Fibroblast of skin of right quadriceps (primary cell): ENCODE measurements at places on chromosomes 16 and 17.

GRCh38 chr17:74427048-74427762 lies 4.7 kb upstream of the GPRC5C start:
- no peak for DNase-seq

DNA sequence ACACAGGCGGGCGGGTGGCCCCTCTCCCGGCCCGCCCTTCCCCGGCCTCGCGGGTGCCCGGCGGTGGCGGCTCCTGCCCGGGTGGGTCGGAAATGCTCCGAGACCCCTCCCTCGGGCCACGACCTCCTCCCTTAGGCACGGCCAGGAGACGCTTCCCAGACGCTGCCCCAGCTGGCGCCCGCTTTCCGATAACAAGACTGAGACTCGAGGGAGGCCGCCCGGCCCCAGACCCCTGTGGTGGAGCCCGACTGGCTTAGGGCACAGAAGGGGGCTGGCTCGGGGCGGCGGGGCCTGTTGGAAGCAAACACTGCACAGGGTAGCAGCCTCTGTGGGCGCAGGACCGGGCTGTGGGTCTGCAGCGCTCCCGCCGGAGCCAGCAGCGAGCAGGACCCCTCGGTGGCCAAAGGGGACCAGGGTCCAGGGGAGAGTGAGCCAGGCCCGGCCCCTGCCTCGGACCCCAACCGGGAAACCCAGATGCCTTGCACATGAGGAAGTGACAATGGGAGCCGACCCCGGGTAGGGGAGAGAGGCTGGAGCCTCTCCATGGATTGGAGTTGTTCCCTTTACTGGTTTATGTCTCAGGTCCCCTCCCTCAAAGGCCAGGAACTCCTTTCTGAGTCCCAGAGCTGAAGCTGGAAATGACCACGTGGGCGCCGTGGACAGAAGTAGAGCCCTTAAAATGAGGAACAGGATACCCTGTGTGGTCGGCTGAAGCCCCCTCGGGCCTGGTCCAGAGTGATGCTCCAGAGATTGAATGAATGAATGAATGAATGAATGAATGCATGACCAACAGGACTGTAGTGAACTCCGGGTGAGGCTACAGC lies 19.8 kb upstream of the ADCY7 start:
- DNase-seq, result no peak

DNA sequence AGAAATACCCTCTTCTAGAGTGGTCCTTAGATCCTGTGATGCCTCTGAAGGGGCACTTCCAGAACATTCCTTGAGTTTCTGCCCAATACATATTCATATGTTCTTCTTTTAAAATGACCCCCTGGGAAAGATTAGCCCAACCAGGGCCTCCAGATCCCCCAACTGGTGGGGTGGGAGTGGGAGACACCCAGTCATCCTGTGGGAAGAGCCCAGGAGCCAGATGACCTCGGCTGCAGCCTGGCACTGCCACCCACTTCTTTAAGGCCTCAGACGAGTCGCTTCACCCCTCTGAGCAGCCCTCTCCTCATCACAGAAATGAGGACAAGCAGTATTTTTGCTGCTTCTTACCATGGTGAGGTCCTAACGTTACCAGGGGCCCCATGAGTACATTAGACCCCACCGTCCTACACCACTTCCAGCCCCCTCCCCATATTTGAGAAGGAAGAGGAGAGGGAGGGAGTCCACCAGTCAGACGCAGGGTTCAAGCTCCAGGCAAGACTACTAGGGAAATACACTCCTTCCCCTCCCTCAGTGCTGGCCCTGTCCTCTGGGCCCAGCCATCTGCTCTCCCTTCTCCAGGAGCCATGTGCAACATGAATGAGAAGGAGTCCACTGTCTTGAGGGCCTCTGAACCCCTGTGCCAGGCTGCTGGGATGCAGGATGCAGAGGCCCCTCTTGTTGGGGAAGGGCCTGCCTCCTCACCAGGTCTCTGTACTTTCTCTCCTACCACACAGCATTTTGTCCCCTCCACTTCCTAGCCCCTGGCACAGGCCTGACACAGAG lies 11.8 kb downstream of the MPO start:
- no peak for DNase-seq

GRCh38 chr16:10494343-10495030 lies 85.9 kb downstream of the EMP2 start:
- no peak for DNase-seq

- no peak for DNase-seq
Observed at GRCh38 chr16:56888806-56889205, 23.8 kb downstream of the SLC12A3 start.

GRCh38 chr17:73625006-73625405 lies 19.2 kb downstream of the SDK2 start:
- DNase-seq, result no peak

DNA sequence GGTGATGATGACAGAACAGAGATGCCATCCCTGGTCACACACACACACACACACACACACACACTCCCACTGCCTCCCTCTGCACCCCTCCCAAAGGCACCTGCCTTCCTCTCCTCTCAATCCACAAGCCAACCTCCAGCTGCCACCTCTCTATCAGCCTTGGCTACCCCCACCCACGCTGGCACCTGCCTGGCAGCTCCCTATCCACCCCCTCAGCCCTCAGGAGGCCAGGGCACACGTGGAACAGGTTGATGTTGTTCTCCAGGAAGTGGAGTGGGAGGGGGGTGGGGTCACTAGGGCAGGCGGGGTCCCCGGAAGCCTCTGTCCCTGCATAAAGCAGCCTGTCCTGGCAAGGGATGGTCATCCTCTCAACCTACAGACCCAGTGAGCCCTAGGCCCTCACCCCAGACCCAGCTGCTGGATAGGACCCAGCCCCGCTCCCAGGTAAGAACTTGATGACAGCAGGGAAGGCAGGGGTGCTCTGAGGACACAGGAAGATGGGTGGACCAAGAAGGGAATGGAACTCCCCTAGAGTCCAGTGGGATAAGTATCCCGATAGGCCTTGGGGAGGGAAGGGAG lies at the start of gene GSDMA:
Gene GSDMA, plus strand, starts transcription at position 363 of the 579 bp plus-strand sequence. CDS start 2,684 bp downstream, outside the sequence.
- no peak for DNase-seq

DNA sequence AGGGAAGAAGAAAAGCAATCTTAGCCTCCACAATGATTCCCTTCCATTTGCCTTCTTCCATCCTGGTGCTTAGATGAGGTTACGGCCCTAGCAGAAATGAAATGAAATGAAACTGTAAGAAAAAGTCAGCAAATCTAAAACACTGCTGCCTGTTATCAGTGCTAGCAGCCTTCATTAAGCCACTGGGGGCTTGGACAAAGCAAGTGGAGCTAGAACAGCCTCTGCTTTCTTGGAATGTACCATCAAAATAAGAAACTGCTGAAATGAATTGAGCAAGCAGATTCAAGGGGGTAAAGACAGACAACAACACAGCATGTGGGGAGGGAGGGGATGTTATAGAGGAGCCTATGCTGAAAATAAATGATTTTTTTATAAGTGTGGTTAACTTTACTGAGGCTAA lies 5.1 kb downstream of the ANKFN1 start:
- no peak for DNase-seq

DNA sequence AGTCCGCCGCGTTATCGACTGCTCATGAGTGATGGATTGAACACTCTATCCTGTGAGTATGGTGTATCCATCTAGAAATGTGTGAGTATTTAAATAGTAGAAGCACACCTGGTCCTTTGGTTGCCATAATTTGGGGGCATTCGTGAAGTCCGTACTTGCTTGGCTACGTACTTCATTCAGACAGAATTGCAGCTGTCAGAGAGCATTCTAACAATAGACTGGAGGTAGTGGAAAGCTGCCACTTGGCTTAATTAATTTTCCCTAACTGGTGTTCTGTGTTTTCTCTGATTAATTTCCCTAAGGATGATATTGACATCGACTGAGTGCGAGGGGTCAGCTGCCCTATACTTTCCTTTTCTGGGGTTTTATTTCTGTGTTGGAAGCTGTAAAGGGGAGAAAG lies 14.1 kb downstream of the RPA1 start:
- no peak for DNase-seq
